Fibroblast of mammary gland (primary cell): ENCODE measurements at places on chromosomes 7 and 10.

DNA sequence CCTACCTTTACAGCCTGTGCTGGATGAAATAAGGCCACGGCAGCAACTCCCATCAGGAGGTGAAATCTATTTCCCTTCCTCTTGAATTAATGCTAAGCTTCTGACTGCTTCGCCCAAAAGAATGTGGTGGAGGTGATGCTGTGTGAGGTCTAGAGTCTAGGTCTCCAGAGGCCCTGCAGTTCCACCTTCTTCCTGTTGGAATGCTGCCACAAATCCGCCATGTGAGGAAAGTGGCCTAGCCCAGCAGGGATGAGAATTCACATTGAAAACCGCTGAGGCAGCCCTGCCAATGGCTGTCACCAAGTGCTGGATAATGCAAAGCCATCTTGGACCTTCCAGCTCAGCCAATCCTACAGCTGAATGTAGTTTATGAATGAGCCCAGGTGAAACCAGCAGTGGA lies 28.0 kb downstream of the RHOBTB1 start:
- DNase-seq, result no peak

DNA sequence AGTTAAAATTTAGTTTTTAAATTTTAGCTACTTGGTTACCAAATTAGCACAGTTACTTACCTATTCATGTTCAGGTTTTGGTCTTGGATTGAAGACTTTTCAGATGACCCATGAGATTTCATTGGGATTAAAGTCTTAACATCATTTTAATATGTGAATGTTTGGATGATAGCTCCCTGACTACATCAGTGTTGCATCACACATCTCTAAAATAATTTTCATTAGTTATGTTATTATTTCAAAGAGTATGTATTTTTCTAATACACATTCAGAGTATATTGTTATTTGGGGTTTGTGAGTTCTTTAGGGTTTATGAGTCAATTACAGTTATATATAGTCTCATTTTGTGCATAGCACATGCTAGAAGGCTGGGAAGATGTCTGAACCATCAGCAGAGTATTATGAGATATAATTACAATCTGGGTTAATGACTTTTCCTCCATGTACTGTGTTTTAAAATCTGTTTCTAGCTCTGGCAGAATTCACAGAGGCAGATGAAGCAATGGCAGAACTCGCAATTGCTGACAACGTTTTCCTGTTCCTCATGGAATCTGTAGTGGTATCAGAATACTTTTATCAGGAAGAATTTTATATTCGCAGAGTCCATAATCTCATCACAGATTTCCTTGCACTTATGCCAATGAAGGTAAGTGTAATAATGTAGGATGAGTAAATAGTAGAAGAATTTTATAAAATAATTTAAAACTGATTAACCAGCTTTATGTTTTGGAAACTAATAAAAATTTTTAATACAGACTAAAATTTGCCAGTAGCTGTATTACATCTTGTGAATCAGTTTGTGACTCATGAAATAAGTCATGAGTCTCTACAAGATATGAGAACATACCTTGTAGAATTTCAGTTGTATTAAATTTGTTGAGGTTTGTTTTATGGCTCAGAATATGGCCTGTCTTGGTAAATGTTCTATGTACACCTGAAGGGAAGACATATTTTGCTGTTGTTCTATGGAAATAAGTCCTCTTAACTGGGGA lies 26.9 kb downstream of the NUP205 start:
- DNase-seq, result peak; percentile 39

DNA sequence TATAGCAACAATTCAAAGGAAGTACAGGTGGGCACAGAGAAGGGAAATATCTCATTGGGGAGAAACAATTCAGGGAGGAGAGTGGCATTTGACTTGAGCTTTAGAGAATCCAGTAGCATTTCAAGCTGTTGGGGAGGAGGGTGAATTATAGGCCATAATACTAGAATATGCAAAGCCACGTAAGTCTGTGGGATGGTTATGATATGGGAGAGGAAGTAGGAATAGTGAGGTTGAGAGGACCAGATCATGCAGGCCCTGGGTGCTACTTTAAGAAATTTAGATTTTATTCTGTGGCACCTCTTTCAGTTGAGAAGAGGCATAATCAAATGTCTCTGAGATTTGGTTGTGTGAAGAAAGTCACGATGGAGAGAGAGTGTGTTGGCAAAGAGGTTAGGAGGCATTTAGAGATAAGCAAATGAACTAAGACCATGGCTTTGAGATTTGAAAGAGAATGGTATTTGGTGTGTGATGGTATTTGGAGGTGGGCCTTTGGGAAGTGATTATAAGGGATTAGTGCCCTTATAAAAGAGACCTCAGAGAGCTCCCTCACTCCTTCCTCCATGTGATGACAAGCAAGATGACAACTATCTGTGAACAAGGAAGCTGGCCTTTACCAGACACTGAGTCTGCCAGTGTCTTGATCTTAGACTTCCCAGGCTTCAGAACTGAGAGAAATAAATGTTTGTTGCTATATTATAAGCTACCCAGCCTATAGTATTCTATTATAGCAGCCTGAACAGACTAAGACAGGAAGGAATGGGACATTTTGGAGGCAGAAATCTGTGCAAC lies 15.1 kb downstream of the ADD3 start:
- no peak for DNase-seq

- DNase-seq, result no peak
Measured at GRCh38 chr7:12684733-12685132, 2.7 kb upstream of the ARL4A start.

GRCh38 chr7:131547589-131547988 lies 8.8 kb downstream of the PODXL start:
- no peak for DNase-seq

DNA sequence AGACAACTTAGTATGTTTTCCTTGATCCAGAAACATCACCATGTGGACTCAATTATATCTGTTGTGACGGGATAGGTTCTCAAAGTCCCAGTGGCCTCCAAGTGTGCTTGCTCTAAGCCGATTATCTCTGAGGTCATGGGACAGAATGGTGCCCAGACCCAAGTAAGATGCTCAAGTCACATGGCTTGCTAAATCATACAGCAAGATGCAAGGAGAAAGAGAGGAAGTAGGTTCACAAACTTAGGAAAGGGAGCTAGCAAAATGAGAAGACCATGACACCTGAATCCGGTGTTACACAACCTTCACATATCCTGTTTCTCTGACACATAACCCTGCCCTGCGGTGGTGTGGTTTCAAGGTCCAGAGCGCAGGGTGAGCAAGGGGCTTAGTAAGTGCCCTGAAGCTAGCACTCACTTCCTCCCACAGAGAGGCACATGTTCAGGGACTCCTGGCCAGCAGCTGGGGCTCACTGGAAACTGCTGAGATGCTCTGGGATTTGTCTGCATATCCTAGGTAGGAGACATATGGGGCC lies 590.9 kb upstream of the ANKRD30A start:
- peak; percentile 98 for DNase-seq

- DNase-seq, result no peak
Measured at GRCh38 chr7:2814946-2815874, 28.9 kb downstream of the GNA12 start.

GRCh38 chr10:129939416-129940275 lies 24.4 kb downstream of the EBF3 start:
- no peak for DNase-seq

DNA sequence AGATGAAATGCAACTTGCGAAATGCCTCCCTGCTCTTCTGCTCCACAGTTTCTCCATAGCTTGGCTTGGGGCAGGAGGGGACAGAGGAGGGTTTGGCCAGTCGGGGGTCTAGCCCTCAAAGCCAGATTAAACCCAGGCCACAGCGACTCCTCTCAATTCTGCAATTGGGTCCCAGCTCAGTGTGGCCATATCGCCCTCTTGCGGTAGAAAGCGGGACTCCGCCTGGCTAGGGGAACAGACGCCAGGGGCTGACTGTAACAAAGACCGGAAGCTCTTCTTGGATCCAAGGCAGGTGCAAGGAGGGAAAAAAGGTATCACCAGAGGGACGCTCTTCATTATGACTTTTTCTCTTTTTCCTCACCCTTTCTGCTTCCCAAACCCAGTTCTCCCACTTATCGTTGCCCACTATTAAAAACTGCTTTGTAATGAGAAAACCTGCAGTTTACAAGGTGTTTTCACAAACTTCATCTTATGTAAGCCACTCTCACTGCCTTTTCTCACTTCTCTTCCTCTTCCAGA lies 36.6 kb upstream of the TNPO3 start:
- DNase-seq, result peak; percentile 55

GRCh38 chr10:64286533-64286932 lies 765.3 kb downstream of the REEP3 start:
- DNase-seq, result no peak

DNA sequence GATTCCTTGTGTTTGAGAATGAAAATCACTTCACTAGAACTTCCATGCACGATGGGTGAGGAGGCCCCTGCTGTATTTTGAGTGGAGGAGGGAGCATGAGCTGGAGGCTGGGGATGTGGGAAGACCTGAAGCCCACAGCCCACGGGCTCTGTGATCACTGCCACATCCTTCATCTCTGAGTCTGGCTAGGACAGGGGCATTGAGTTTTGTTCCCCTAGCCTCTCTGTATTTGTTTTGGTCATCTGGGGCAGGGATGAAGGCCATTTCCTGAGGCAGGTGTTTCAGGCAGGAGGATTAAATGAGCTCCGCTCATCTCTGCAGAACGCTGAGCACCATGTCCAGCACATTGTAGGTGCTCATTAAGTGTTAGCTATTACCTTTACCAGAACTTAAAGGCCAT lies 293.6 kb downstream of the GLRX3 start:
- no peak for DNase-seq

DNA sequence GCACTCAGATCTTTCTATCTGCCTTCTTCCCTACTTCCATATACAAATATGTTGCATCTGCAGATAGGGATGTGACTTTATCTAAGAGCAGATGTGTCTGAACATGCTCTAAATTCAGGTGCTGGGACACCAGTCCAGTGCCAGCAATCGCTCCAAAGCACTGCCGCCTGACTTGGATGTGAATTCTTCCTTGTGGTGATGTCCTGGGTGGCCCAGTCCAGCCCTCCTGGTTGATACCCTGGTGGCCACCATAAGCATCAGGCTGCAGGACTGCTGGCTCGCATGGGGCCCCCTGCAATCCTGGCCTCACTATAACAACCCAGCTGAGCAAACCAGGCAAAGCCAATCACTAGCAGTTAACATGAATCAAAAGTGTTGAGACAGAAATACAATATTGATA lies 149.2 kb upstream of the PDE1C start:
- no peak for DNase-seq

GRCh38 chr7:36928718-36929117 lies 204.4 kb upstream of the AOAH start:
- no peak for DNase-seq

DNA sequence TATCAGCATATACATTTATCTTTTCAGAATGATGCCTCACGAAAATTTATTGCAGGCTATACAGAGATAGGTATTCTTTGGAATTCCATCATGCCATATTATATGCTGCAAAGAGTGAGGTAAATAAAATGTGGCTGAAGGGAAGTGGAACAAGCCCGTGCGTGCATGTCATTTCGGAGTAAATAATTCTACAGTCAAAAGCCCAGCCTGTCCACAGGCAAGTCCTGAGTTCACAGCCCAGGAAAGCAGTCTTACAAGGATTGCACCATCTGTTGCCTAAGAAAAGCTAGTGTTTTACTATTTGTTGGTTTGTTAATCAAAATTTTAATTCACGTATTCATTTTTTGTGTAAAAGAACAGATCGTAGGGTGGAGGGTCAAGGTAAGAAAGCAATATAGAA lies 292.4 kb upstream of the AKR1E2 start:
- DNase-seq, result peak; percentile 47

DNA sequence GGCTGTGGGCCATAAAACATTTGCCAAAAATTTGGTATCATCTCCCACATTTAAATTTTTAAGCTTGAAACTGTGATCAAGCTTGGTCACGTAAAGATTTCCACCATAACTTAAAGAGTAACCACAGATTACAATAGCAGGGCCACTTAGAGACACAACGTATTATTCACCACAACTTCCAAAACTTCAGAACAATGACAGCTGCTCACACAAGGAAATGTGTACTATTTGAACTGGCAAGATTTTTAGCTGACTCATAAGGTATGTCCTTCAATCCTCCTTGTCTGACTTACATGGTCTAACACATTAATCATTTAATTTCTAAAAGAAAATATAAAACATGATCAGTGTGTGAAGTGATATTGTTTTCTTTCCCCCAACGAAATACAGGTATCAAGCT lies 234.5 kb downstream of the PARD3 start:
- peak; percentile 82 for DNase-seq

- DNase-seq, result no peak
Measured at GRCh38 chr7:25861601-25862260, 290.3 kb upstream of the NFE2L3 start.

GRCh38 chr7:54788664-54789063 lies 29.7 kb upstream of the SEC61G start:
- peak; percentile 93 for DNase-seq

DNA sequence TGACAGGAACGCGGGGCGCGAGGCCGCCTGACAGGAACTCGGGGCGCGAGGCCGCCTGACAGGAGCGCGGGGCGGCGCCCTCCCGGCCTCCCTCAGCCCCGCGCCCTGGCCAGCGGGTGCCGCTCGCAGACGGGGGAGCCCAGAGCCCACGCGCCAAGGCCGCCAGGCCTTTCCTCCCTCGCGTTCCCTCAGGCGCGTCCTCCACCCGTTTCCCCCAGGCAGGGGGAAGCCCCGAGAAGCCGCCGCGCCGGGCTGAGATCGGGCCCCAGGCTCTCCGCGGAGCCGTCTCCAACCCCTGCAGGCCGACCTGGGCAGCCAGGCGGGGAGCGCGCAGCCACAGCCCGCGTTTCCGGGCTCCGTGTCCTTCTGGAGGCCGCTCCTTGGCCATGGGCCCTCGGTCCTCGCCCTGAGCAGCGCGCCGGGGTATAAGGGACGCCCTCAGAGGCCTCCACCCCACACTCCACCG lies 17.7 kb downstream of the PTPRN2 start:
- no peak for DNase-seq

DNA sequence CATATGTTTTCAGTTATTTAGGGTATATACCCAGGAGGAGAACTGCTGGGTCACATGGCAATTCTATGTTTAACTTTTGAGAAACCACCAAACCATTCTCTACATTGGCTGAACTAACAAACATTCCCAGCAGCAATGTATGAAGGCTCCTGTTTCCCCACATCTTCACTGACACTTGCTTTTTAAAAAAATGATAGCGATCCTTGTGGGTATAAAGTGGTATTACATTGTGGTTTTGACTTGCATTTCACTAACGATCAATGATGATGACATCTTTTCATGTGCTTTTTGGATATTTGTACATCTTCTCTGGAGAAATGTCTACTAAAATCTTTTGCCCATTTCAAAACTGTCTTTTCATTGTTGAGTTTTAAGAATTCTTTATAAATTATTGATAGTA lies 51.2 kb upstream of the ANAPC16 start:
- DNase-seq, result no peak

DNA sequence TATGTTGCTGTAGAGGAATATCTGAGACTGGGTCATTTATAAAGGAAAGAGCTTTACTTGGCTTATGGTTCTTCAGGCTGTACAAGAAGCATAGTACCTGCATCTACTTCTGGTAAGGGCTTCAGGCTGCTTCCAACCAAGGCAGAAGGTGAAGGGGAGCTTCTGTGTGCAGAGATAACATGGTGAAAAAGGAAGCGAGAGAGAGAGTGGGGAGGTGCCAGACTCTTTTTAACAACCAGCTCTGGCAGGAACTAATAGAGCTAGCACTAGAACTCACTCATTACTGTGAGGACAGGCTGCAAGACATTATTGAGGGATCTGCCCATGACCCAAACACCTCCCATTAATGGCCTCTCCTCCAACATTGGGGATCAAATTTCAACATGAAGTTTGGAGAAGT lies 94.5 kb downstream of the KIF20B start:
- no peak for DNase-seq

- peak; percentile 56 for DNase-seq
Measured at GRCh38 chr7:41328544-41328943, 374.3 kb downstream of the INHBA start.

GRCh38 chr10:61642150-61642571 lies 20.6 kb upstream of the CABCOCO1 start:
- peak; percentile 16 for DNase-seq

- no peak for DNase-seq
Measured at GRCh38 chr10:107104026-107104652, 60.4 kb downstream of the SORCS1 start.
